ENCODE measurements at places on chromosomes 6 and 20.

- DNase-seq, result no peak
These were observed 121.0 kb upstream of the GGTLC1 start for GRCh38 chr20:24109537-24109936.

DNA sequence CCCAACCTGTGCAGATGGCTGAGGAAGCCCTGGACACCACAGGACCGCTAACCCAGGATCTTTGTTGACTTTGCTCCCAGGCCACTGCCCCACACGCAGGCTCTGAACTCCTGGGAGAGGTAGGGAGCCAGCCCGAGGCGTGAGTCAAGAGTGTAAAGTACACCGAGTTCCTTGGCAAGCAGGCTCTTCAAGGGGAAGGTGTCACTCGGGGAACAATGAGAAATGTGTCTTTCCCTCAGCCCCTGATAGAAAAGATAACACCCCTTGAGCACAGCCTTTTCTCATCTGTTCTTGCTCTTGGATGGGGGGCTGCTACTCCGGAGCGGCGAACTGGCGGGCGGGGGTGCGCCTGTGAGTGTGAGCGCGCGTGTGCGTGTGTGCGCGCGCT, 472 bp upstream of the EDN3 start:
- DNase-seq, result no peak

- DNase-seq, result no peak
These were observed 75.9 kb upstream of the LOC128125822 start for GRCh38 chr6:63496361-63496804.

GRCh38 chr20:4813863-4814695, 92.4 kb downstream of the PRND start:
- DNase-seq, result peak; percentile 54

DNA sequence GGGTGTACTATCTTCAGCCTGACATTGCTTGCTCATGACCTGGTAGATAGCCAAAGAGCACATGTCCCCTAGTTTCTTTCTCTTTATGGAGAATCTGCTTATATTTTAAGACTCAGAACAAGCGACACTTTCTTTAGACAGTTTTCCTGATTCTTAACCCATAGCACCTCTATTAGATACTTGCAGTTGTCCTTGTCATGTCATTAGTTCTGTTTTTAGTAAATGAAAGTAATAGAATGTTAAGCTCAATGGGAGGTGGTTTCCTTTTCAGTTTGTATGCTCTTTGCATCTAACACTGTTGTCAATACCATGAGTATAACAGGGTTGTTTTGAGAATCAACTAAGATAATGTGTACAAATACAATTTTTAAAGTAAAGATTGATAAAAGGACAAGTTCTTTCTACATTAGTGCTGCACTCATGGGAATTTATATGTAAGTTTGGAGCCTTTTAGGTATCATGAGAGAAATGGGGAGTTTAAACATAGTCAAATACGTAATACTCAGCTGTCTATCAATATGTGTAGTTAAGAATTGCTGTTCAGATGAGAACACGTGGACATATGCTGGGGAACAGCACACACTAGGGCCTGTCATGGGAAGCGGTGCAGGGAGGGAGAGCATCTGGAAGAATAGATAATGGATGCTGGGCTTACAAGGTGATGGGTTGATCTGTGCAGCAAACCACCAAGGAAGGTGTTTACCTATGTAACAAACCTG, 124.3 kb downstream of the GRM1 start:
- peak; percentile 12 for DNase-seq

GRCh38 chr20:25355011-25355595, 35.5 kb downstream of the ABHD12 start:
- no peak for DNase-seq

GRCh38 chr6:15368873-15369272, 123.0 kb downstream of the JARID2 start:
- DNase-seq, result no peak

DNA sequence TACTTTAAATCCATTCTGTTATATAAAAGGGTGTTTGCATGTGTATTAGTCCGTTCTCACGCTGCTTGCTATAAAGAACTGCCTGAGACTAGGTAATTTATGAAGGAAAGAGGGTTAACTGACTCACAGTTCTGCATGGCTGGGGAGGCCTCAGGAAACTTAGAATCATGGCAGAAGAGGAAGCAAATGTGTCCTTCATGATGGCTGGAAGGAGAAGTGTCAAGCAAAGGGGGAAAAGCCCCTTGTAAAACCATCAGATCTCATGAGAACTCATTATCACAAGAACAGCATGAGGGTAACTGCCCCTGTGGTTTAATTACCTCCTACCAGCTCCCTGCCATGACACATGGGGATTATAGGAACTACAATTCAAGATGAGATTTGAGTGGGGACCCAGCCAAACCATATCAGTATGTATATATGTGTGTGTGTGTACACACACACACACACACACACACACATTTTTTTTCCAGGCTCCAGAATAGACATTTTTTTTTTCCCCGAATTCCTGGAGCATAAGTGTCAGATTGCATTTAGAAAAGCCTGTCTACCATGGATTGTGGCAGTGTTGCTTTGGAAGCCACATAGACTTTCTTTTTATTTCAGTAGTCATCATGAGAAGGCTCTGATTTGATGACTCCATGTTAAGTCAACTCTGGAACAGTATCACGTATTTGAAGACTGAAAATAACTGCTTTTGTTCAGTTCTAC, 31.5 kb downstream of the KDM1B start:
- no peak for DNase-seq

GRCh38 chr6:41577356-41578216, 31.4 kb downstream of the FOXP4 start:
- no peak for DNase-seq

GRCh38 chr6:29749308-29749662, 26.1 kb downstream of the HLA-F start:
- DNase-seq, result no peak

- no peak for DNase-seq
These were observed 634.5 kb downstream of the PHF3 start for GRCh38 chr6:64270083-64270482.

GRCh38 chr20:973785-974194, 28.3 kb downstream of the RSPO4 start:
- DNase-seq, result peak; percentile 28

DNA sequence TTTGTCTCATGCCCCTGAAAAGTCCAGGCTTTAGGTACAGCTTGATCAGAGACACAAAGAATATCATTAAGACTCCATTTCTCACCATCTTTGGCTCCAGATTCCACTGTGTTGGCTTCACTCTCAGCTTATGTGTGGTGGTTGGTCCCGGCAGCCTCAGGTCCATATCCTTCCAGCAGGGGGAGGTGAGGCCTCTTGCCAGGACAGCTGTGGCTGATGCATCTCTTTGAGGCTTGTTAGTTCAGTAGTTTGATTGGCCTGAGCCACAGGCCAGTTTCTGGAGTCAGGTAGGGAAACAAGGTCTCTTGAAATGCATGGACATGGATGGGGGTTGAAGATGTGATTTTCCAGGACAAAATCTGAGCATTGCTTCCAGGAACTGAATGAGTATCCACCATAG, 62.4 kb downstream of the JAG1 start:
- DNase-seq, result no peak

- no peak for DNase-seq
These were observed 91.4 kb downstream of the EDN1 start for GRCh38 chr6:12381587-12381986.

GRCh38 chr6:94389218-94389617, 969.9 kb upstream of the EPHA7 start:
- no peak for DNase-seq
